ENCODE measurements at places on chromosomes 4 and X.

DNA sequence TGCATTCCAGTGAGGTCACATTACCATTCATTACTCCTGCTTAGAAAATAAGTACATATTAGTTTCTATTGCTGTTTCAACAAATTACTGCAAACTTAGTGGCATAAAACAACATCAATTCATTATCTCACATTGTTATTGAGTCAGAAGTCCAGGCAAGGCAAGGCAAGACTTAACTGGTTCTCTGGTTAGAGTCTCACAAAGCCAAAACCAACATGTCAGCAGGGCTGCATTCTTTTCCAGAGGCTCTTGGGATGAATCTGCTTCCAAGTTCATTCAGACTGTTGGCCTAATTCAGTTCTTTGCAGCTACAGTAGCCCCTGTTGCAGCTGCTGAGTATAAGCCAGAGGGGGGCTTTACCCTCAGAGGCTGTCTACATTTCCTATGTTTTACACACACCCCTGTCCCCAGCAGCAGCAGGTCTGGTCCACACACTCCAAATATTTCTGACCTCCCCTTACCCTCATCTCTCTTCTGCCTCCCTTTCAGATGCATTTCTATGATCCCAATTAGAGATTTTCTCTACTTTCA lies 892.1 kb upstream of the EPHA5 start:
- no peaks in the 10 kb centered on the region for H3K27me3 ChIP-seq
- H3K27ac ChIP-seq, result no peak overlapping the region
- H3K4me1 ChIP-seq, result no peaks in the 10 kb centered on the region

DNA sequence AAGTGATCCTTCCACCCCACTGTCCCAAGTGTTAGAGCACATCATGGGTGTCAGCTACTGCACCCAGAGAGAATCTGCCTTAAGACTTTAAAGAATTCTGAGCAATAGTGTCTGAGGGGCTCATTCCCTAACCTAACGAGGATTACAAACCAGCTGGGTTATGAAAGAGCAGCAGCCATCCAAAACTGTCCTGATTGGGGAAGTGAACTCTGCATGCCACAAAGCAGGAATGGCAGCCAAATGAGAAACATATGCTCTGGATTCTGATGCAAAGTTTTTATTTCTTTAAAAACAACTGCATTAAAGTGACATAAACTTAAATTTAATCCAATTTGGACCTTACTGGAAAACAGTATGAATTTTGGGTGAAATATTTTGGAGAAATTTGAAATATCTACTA lies 103.2 kb downstream of the ANXA3 start:
- H3K27me3 ChIP-seq, result no peaks in the 10 kb centered on the region
- no peak overlapping the region for H3K27ac ChIP-seq
- H3K36me3 ChIP-seq, result no peaks in the 10 kb centered on the region
- H3K4me3 ChIP-seq, result no peak overlapping the region
- DNase-seq, result no peak

- H3K4me3 ChIP-seq, result no peak overlapping the region
- H3K36me3 ChIP-seq, result no peaks in the 10 kb centered on the region
- H3K4me1 ChIP-seq, result no peaks in the 10 kb centered on the region
- H3K27ac ChIP-seq, result no peak overlapping the region
These were observed 702.3 kb downstream of the TRIML1 start for GRCh38 chr4:188841523-188841922.

- no peak overlapping the region for H3K27ac ChIP-seq
- H3K27me3 ChIP-seq, result no peaks in the 10 kb centered on the region
- DNase-seq, result no peak
- no peaks in the 10 kb centered on the region for H3K36me3 ChIP-seq
These were observed 5.9 kb upstream of the GRPEL1 start for GRCh38 chr4:7073526-7074390.

DNA sequence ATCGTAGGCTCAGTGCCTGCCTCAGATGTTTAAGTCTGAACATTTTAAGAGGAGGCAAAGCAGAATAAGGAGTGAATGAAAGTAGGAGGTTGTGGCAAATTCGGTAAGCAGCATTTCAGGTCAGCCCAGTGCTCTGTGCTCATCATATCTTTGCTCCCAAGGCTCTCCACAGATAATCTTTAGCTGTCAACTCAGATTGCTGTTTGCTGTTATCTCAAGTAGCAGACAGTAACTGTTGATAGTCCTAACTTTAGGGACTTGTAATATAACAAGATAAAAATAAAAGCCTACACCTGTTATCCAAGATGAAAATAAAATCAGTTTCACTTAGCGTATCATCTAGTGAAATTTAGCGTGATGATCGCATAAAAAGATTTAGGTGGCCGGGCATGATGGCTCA lies 18.6 kb upstream of the CLTRN start:
- H3K27ac ChIP-seq, result no peak overlapping the region
- DNase-seq, result no peak
- H3K27me3 ChIP-seq, result no peaks in the 10 kb centered on the region

- no peaks in the 10 kb centered on the region for H3K27me3 ChIP-seq
- H3K36me3 ChIP-seq, result no peaks in the 10 kb centered on the region
- no peaks in the 10 kb centered on the region for H3K4me1 ChIP-seq
These were observed 35.4 kb downstream of the FUNDC1 start for GRCh38 chrX:44507292-44507691.

- H3K36me3 ChIP-seq, result no peaks in the 10 kb centered on the region
- H3K27ac ChIP-seq, result no peak overlapping the region
- DNase-seq, result no peak
- H3K4me1 ChIP-seq, result no peaks in the 10 kb centered on the region
- no peaks in the 10 kb centered on the region for H3K27me3 ChIP-seq
- no peak overlapping the region for H3K4me3 ChIP-seq
These were observed 36.7 kb upstream of the FBXW7 start for GRCh38 chr4:152572417-152573086.

- H3K27me3 ChIP-seq, result no peaks in the 10 kb centered on the region
- no peak overlapping the region for H3K27ac ChIP-seq
- H3K4me1 ChIP-seq, result no peaks in the 10 kb centered on the region
These were observed 25.0 kb downstream of the AFF1 start for GRCh38 chr4:86959588-86960500.

GRCh38 chrX:15107367-15107988 lies 162.4 kb downstream of the ASB9 start:
- DNase-seq, result no peak
- no peak overlapping the region for H3K27ac ChIP-seq
- H3K27me3 ChIP-seq, result no peaks in the 10 kb centered on the region
- H3K36me3 ChIP-seq, result no peaks in the 10 kb centered on the region

GRCh38 chrX:24468245-24468644 lies 3.2 kb downstream of the PDK3 start:
- H3K4me3 ChIP-seq, result no peak overlapping the region
- no peaks in the 10 kb centered on the region for H3K36me3 ChIP-seq
- H3K27ac ChIP-seq, result no peak overlapping the region
- H3K4me1 ChIP-seq, result peaks cover 20% of the 10 kb centered on the region

DNA sequence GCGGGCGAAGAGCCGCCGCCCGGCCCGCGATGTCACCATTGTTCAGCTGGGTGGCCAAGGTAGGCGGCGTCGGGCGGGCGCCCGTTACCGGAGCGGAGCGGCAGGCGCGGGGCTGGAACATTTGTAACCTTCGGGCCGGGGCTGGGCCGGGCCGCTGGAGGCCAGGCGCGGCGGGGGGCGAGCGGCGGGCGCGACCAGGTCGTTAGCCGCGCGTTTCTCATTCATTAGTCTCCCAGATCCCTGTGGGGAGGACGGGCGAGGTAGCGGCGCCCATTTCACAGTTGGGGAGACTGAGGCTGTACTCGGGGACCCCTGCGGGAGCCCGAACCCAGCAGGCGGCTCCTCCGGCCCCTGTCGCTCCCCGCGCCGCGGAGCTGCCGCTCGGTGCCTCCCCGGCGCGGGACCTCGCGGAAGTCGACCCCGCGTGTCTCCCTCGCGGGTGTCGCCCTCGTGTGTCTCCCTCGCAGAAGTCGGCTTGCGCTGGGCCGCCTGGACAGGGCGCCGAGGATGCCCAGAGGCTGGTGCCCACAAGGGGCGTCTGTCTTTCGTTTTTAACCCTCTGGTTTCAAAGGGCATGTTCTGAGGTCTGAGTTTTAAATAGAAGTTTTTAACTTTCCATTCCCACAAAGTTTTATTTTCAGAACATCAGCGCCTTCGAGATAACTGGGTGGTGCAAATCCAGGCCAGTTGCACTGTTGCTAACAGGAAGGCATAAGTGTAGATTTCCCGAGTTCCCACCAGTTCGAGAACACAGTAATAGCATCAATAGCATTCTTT lies 17.5 kb downstream of the PTTG2 start:
- peak overlapping the region; percentile 50 for H3K4me3 ChIP-seq
- peak; percentile 67 for DNase-seq
- no peaks in the 10 kb centered on the region for H3K27me3 ChIP-seq
- H3K4me1 ChIP-seq, result peaks cover 17% of the 10 kb centered on the region
- H3K36me3 ChIP-seq, result no peaks in the 10 kb centered on the region
- H3K27ac ChIP-seq, result peak overlapping the region; percentile 33

DNA sequence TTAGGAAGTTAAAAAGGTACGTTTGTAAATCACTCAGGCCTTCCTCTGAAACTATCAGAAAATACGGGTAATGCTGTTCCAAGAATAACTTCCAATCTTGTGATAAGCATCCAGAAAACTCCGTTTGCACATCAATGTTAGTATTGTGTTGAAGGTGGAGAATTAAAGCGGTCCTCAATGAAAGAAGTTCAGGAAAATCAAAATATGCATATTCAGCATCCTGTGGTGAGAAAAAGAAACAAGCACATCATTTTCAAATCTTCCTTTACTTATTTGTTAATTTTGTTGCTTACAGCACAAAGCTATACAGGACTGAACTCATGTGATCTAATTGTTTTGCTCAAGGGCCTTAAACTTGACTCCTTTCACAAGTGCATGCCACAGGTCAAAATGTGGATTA lies 18.5 kb downstream of the DDX60L start:
- H3K27me3 ChIP-seq, result no peaks in the 10 kb centered on the region
- H3K4me3 ChIP-seq, result no peak overlapping the region
- H3K36me3 ChIP-seq, result peaks cover 23% of the 10 kb centered on the region
- DNase-seq, result no peak
- no peaks in the 10 kb centered on the region for H3K4me1 ChIP-seq

- H3K27ac ChIP-seq, result no peak overlapping the region
- no peak for DNase-seq
- H3K4me1 ChIP-seq, result no peaks in the 10 kb centered on the region
- H3K27me3 ChIP-seq, result no peaks in the 10 kb centered on the region
- H3K36me3 ChIP-seq, result no peaks in the 10 kb centered on the region
These were observed 996.8 kb downstream of the PCDH19 start for GRCh38 chrX:99413317-99413716.

All from CD4-positive, alpha-beta T cell (primary cell).